Putamen (tissue), 1 donor: ENCODE measurements at places on chromosomes 1 and 21.

DNA sequence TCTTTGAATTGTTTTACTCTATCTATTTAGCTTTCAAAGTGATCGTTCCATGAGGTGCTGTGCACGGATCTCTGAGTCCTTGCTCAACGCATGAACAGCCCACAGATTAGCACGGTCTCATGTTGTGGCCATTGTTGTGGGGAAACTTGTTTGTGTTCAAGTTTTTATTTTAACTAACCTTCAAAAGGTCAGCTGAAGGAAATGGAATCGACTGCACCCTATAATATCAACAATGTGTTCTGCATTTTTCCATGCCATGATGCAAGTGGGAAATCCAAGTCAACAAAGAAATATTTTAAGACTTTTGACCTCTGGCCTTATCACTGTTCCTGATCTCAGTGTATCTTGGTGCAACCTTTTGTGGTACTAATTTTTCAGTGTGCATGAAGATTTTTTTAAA is 6.1 kb downstream of the SH2D1B start:
- no peak for DNase-seq

DNA sequence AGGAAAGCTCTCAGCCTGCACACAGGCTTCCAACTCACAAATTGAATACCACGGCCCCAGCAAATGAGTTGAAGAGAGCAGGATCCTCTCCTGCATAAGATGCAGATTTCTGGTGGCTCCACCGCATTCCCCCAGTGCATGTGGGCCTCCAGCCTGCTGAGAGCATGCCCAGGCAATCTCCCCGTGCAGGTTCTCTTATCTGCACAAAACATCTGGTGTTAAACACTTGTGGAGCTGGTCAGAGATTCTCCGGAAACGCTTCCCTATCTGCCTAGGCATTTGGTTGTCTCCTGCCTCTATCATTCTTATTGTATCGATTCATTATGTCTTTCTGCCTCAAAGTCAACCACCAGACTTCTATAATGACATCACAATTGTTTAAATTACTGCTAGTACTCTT is 1349.0 kb upstream of the B3GALT2 start:
- no peak for DNase-seq

- DNase-seq = no peak
Measured at GRCh38 chr1:1132956-1133750, 17.3 kb upstream of the C1orf159 start.

- DNase-seq = no peak
Measured at GRCh38 chr1:220462752-220463151, 65.2 kb upstream of the MARK1 start.

DNA sequence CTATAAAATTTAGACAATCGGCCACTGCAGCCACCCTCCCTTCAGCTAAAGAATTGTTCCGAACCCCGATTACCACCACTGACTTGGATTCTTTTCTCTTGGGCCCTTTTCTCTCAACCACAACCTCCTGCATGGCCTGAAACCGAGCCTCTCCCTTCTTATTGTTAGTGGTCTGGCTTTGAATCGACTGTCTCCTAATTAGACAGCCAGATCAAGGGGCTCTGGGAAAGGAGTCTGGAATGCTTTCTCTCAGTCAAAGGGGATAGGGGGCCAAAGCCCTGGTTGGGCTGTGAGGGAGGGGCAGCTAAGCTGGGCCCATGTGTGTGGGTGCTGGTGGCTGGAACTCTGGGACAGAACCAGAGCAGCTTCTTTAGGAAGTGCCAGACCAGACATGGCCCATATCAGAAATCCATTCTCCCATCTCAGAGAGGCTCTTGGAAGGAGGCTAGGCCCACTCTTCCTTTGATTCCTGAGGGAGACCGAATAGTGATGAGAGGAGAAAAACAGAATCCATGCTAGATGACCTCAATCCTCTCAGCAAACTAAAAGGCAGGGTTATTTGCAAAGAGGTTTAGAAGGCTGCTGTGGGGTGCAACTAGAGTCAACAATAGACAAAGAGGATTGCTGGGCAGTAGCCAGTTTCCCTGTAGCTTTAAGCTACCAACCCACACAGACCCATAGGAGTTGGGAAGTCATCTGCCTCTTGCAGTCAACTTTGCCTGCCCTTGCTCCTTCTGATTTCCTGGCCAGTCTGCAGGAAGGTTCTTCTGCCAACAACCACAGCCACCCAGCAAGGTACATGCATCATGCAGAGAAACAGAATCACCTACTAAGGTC is 117.6 kb downstream of the AK5 start:
- DNase-seq = peak; percentile 91

DNA sequence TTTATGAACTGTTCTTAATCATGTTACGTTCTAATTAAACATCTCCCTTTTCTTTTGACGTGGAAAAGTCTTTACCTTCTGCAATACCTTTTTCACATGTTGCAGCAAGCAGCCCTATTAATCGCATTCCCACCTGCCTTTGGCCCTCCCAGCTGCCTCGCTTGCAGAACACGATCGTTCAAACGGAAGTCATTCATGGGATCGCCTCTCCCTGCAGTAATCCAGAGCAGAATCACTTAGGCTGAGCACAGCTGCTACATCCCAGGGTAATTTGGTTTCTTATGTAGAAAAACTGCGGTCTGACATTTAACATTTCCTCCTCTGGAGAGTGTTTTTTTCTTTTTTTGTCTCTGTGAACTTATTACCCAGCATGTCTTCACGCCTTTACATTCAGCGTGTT is 206.3 kb downstream of the KIF26B start:
- DNase-seq = no peak

GRCh38 chr1:150562446-150563339 is 13.5 kb downstream of the ADAMTSL4 start:
- DNase-seq = no peak

- no peak for DNase-seq
Measured at GRCh38 chr1:183424691-183425090, 6.5 kb upstream of the NMNAT2 start.

- DNase-seq = peak; percentile 92
Measured at GRCh38 chr1:227318016-227318852, at the start of gene CDC42BPA. TSS of gene CDC42BPA (minus strand) at chr1:227318492. CDS start at chr1:227317182, 1,310 bp downstream.

GRCh38 chr1:214349781-214350180 is 68.8 kb downstream of the SMYD2 start:
- DNase-seq = no peak

- DNase-seq = no peak
Measured at GRCh38 chr1:198837278-198838021, 198.6 kb downstream of the PTPRC start.

GRCh38 chr1:225446595-225446960 is 18.7 kb upstream of the LBR start:
- no peak for DNase-seq

GRCh38 chr21:35527358-35527757 is 478.3 kb upstream of the RUNX1 start:
- DNase-seq = no peak

DNA sequence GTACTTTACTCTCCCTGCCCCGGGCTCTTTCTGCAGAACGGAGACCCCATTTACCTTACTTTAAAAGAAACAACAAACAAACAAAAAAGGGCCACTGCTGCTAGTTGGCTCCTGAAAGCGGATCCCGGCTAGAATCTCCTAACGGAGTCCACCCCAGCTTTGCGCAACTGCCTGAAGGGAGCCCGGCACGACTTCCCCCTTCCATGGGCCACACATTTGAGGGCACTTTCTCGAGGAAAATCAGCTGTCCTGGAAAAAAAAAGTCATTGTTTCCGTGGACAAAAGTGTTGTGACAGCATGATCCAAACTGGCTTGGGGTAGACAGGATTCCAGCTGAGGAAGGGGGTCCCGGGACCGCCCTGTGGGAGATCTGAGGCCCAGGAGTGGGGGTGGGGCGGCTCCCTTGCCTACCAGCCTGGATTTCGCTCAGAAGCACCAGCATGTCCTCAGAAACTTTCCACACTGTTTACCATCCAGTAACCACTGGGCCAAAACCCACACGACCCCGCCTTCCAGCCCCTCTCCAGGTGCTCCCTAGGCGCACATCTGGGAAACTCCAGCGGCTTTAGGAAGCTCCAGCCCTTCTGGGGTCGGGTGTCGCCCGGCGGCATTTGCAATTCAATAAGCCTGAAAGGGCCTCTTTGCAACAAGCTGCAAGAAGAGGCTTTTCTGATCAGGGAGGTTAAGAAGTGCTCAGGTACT is 4.8 kb downstream of the RIPK4 start:
- no peak for DNase-seq

DNA sequence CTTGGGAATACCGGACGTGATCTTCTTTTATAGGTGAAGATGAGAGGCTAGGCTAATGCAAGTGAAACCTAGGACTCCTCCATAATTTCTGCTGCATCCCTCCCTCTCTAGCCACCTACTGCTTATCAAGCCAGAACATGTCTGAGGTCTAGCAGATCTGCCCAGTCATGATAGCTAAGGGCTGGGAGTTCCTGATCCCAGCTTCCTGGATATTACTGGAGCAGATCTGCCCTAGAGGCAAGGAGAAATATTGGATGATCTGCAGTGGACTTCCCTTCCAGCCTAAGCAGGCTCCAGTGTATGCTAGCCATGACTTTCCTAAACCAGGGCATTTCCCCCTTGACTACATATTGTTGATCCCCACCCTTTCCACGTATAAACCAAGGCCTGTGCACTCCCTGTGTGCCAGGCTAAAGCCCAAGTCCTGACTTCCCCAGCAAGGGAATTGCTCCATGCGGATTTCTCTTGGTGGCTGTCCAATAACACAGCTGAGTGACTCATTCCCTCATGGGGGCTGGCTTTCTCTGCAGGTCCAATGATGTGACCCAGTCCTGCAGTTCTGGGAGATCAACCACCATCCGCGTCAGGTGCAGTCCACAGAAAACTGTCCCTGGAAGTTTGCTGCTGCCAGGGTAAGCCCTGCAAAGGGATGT is 15.5 kb upstream of the SARS1 start:
- DNase-seq = no peak

GRCh38 chr1:204405988-204406387 is 5.6 kb downstream of the PPP1R15B start:
- no peak for DNase-seq

GRCh38 chr1:166981589-166981988 is 6.2 kb upstream of the ILDR2 start:
- DNase-seq = no peak

DNA sequence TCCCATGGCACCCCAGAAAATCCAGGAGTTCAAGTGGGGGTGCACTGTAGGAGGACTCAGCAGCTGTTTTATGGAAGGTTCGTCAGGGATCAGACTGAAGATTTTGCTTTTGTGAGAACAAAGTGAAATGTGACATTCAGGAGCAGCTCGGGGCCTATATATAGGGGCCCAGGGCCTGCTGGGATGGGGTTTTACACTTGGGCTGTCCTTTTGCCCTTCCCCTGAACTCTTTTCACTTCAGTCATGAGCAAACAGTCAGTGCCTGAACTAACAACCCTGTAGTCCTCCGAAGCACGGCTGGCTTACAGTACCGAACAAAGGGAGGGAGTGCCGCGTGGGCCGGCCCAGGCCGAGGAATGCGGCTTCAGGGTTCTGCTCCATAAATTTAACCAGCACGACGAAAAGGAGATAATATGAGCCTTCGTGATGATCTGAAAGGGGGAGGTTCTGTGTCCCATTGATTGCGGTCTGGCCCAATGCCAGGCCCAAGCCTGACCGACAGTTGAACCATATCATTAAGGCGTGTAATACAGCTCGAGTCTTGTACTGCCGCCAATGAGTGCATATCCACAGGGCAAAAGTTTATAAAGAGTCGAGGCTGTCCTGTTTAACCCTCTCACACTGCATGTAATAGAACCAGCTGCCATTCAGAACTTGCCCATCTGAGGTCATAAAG is 139.9 kb downstream of the DHRS3 start:
- no peak for DNase-seq

DNA sequence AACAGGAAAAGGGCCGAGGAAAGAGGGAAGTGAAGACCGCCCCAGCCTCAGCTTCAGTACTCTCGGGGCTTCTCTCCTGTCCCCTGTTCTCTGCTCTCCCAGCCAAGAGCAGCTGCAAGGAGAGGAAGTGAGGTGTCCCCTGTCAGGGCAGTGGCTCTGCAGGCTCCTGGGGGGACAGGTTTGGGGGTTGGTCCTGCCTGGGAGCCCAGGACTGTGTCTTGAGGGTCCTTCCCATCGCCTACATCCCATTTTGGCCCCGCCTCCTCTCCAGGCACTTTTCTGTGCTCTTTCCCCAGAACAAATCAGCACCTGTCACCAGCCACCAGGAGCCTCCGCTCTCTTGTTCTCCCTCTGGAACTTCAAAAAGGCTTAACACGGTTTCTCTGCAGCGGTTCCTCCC is 82.6 kb downstream of the VWA5B1 start:
- DNase-seq = no peak

DNA sequence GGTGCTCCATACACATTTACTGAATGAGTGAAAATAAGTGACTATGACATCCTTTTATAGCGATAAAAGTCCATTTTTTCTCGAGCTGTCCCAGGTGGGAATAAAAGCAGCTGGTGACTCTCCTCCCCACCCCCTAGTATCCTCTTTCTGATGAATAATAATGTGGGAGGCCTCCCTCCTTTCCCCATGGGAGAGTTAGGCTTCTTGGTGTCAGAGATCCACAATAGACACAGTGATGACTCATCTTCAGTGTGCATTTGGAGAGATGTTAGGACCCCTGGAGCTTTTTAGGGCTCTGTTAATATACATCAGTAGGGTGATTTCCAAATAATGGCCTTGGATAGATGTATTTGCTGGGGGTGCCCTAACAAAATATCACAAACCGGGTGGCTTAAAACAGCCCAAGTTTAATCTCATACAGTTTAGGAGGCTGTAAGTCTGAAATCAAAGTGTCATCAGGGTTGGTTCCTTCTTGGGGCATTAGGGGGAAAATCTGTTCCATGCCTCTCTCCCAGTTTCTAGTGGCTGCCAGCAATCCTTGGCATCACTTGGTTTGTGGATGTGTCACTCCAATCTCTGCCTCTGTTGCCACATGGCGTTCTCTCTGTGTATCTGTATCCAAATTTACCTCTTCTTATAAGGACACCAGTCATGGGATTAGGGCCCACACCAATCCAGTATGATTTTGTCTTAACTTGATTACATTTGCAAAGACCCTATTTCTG is 4.4 kb upstream of the PHC2 start:
- DNase-seq = no peak

GRCh38 chr1:26700711-26701110 is 4.9 kb downstream of the ARID1A start:
- DNase-seq = no peak

DNA sequence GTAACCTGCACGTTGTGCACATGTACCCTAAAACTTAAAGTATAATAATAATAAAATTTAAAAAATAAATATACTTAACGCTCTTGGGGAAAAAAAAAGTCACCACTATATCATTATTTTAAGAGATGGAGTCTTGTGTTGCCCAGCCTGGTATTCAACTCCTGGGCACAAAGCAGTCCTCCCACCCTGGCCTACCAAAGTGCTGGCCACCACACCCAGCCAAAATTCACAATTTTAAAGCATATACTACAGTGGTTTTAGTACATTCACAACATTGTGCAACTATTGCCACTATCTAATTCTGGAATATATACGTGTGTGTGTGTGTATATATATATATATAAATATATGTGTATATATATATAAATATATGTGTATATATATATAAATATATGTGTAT is 5.9 kb downstream of the HMGN2 start:
- DNase-seq = no peak

DNA sequence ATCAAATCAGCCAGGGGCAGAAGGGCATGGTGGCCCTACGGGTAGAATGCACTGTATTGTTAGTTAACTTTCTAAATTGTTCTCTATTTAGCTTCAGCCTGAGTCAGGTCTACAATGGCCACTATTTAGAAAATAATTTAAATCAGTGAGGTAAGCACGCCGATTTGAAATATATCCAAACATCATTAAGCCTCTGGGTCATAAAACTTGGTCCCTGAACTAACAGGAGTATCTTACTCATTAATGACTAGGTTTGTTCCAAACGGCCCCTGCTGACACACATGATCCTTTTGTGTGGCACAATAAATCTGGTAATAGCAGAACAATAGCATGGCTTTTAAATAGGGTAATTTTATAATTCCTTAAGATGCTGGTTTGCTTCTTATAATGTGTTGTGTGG is 48.4 kb downstream of the STX6 start:
- DNase-seq = no peak

GRCh38 chr21:9763306-9763705 is 758.1 kb upstream of the TPTE start:
- no peak for DNase-seq
